ENCODE measurements at places on chromosomes 3 and 15.

- no peak for DNase-seq
Observed at GRCh38 chr15:50227076-50227475, 38.5 kb downstream of the HDC start.

GRCh38 chr3:172182797-172183196 lies 143.4 kb downstream of the FNDC3B start:
- DNase-seq = no peak

DNA sequence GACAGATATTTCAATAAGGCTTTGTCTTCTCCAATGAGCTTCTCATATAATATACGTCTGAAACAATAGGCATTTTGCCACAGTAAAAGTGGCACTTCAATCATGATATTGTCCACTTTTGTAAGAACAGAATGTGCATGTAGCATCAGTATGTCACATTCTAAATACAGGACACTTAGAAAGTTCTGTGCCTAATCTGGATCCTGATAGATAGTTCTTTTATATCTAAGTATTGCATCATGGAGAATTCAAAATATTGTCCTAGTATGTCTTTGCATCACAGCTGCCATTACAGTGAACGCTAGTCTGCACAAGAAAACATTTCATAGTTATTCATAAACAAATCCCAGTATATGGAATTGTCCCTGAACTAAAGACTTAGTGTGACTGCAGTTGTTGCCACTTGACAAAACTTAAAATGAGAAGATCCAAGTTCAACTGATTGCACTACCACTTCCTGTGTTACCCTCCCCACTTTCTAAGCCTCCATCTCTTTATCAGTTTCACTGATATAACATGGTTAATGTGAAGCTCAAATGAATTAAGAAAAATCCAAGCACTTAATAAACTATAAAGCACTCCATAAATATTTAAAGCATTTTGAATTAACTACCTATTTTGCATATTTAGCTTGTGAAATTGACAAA lies 19.6 kb downstream of the LRRFIP2 start:
- DNase-seq = no peak

GRCh38 chr15:67510597-67511190 lies 10.2 kb upstream of the C15orf61 start:
- no peak for DNase-seq

GRCh38 chr3:57094575-57094974 lies 34.1 kb downstream of the SPATA12 start:
- no peak for DNase-seq

GRCh38 chr3:16583551-16583950 lies 21.7 kb downstream of the DAZL start:
- no peak for DNase-seq

Measured in CD4-positive, alpha-beta T cell treated with Interleukin-6 at 100 ng/mL for 8 hours (primary cell).